ENCODE measurements at places on chromosomes 5 and 9. TPM values are rescaled to one million over a fixed set of nuclear protein-coding genes. Genes with fewer than 3 reads are reported as not detected.

The ARSK gene
- 5.9 TPM for total RNA-seq

The BICD2 gene
- total RNA-seq, result 182 TPM

The ARHGEF28 gene
- total RNA-seq, result 30.9 TPM

- DNase-seq, result no peak
Measured at GRCh38 chr5:119250946-119251901, 104.6 kb upstream of the TNFAIP8 start.

DNA sequence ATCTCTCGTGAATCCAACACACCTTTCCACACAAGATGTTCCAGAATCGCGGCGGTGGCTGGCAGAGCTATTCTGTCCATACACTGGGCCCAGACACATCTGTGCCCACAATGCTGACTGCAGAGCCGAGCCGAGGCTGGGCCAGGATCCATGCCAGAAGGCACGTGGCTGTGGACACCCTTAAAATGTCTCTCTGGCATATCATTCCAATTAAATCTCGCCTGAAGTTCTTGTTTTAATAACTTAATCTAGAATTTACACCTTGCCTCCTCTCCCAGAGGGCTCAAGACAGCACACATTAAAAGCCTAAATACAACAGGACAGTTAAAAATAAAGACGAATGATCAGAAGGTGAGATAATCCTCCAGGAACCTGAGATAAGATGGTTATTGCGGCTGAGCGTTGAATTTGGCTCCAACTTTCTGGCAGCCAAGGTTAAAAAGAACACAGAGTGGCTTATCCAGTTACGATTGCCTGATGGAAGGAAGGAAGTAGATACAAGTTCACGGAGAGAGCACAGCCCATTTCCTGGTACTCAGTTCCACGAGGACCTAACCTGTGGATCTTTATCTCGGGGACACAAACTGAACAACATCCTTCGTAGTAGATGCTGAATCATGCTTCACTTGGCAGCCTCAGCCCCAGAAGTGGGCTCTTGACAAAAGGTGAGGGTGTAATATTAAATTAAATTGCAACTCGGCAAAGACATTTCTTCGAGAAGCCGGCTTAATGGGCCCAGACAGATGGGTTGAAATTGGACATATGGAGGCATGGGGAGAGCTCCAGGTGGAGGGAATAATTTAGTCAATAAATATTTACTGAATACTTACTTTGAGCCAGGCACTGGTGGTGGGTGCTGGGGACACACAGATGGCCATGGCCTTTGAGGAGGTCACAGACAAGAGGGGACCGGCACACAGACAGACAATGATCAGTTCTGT lies 86.0 kb upstream of the TBC1D2 start:
- DNase-seq, result no peak

- no peak for DNase-seq
Measured at GRCh38 chr9:38622288-38622674, 1.9 kb upstream of the ANKRD18A start.

- no peak for DNase-seq
Measured at GRCh38 chr5:10629682-10630081, 65.8 kb downstream of the ANKRD33B start.

DNA sequence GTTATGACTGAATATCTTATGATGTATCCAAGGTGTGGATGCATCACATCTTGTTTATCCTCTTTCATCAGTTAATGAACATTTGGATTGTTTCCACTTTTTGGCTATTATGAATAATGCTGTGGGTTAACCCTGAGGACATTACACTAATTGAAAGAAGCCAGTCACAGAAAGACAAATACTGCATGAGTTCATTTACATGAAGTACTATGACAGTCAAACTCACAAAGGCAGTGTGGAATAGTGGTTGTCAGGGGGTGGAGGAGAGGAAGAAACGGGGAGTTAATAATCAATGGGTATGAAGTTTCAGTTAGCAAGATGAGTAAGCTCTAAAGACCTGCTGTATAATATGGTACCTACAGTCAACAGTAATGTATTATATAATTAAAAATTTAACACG lies 409.4 kb upstream of the CTNND2 start:
- no peak for DNase-seq

DNA sequence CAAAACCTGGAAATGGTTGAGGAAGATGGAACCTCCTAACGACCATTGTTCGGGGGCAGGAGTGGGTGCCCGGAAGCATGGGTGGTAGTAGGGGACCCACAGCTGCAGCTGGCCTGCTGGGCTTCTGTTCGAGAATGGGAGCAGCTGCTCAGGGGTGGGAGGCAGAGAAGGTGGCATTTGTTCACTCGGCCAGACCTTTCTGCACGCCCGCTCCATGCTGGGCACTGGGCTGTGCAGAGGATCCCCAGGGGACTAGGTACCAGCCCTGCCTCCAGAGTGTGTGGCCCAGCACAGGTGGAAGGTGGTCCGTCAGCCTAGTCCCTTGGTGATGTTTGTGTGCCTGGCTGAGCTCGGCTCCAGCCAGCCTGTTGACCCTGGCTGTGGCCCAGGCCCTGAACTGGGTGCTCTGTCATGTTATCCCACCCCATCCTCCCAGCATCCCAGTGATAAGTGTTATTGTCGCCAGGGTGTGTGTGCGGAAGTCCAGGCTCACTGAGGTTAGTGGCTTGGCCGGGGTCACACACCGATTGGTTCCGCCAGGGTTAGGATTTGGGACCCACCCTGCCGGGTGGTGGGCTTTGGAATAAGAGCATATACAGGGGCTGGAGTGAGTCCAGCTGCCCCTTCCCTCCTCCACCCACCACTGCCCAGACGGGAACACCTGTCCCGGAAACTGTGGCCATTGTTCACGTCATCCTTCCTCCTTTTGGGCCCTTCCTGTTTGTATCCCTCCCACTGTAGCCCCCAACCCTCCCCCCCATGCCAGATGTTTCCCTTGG lies 4.8 kb downstream of the N4BP3 start:
- DNase-seq, result peak; percentile 88

- no peak for DNase-seq
Measured at GRCh38 chr5:40404613-40405012, 275.1 kb upstream of the PTGER4 start.
